ENCODE measurements at places on chromosomes 12 and 14. TPM values are rescaled to one million over a fixed set of nuclear protein-coding genes. Genes with fewer than 3 reads are reported as not detected.

KRT83 gene
- total RNA-seq = not detected

CD27 gene
- total RNA-seq = not detected

DEPDC4 gene
- 3.1 TPM for total RNA-seq

TGM1 gene
- total RNA-seq = 229 TPM

CHGA gene
- total RNA-seq = 0.07 TPM

MDGA2 gene
- total RNA-seq = not detected

MANSC1 gene
- 10.6 TPM for total RNA-seq

NANOG gene
- total RNA-seq = under 0.01 TPM

FAM90A1 gene
- total RNA-seq = not detected

GPR135 gene
- total RNA-seq = 0.14 TPM

A2ML1 gene
- total RNA-seq = 93.6 TPM

ARHGEF25 gene
- total RNA-seq = 0.19 TPM

RGS6 gene
- not detected for total RNA-seq

INHBE gene
- total RNA-seq = 0.21 TPM

CISTR gene
- total RNA-seq = not detected

ANKLE2 gene
- total RNA-seq = 61.2 TPM

ATP6V1D gene
- 93.7 TPM for total RNA-seq

TM7SF3 gene
- total RNA-seq = 146 TPM

USP44 gene
- total RNA-seq = 0.14 TPM

PABPN1 gene
- total RNA-seq = 41.6 TPM

MTERF2 gene
- 3.0 TPM for total RNA-seq

OVCH1 gene
- not detected for total RNA-seq

SLC17A8 gene
- total RNA-seq = not detected

CYP46A1 gene
- not detected for total RNA-seq

LRP1-AS gene
- not detected for total RNA-seq

COL2A1 gene
- total RNA-seq = 0.07 TPM

RTL1 gene
- not detected for total RNA-seq

RNASE7 gene
- 2.2 TPM for total RNA-seq

CCDC177 gene
- not detected for total RNA-seq

ZNF385A gene
- 52.3 TPM for total RNA-seq

PPP4R4 gene
- 8.9 TPM for total RNA-seq

TSPAN11 gene
- not detected for total RNA-seq

PZP gene
- not detected for total RNA-seq

C12orf43 gene
- 9.3 TPM for total RNA-seq

IFI27 gene
- total RNA-seq = 72.5 TPM

NPFF gene
- not detected for total RNA-seq

PTPRR gene
- total RNA-seq = 0.21 TPM

SLC25A21 gene
- total RNA-seq = 3.8 TPM

SERPINA5 gene
- not detected for total RNA-seq

CCDC184 gene
- 0.05 TPM for total RNA-seq

RERG gene
- total RNA-seq = 0.28 TPM

DCAF11 gene
- 37.3 TPM for total RNA-seq

MIPOL1 gene
- total RNA-seq = 8.4 TPM

MAP1LC3B2 gene
- not detected for total RNA-seq

GALNT9 gene
- not detected for total RNA-seq

LRRK2 gene
- total RNA-seq = 0.56 TPM

WNT1 gene
- not detected for total RNA-seq

BIN2 gene
- total RNA-seq = 0.42 TPM
